GM18507 (cell line): ENCODE measurements at places on chromosomes 1 and 21.

GRCh38 chr1:19831441-19831840 lies 16.4 kb upstream of the RNF186 start:
- no peak for DNase-seq

- no peak for DNase-seq
Measured at GRCh38 chr1:196115646-196116045, 492.6 kb downstream of the KCNT2 start.

DNA sequence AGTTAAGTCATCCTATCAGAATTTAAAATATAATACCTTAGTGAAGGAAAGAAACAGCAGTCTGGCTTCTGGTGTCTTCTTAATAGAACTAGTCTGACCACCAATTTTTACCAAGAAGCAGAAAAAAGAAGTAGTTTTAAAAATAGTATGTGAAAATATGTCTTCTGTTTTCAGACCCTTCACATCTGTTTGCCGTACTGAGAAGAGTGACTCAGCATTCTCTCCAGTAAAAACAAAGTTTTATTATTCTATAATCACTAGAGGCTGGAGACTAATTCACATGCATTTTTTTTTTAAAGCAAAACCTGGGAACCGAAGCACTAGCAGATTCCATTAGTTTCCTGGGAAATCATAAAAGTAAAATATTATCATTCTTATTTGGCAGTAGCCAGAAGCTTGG lies 163.8 kb downstream of the COL24A1 start:
- DNase-seq: no peak

DNA sequence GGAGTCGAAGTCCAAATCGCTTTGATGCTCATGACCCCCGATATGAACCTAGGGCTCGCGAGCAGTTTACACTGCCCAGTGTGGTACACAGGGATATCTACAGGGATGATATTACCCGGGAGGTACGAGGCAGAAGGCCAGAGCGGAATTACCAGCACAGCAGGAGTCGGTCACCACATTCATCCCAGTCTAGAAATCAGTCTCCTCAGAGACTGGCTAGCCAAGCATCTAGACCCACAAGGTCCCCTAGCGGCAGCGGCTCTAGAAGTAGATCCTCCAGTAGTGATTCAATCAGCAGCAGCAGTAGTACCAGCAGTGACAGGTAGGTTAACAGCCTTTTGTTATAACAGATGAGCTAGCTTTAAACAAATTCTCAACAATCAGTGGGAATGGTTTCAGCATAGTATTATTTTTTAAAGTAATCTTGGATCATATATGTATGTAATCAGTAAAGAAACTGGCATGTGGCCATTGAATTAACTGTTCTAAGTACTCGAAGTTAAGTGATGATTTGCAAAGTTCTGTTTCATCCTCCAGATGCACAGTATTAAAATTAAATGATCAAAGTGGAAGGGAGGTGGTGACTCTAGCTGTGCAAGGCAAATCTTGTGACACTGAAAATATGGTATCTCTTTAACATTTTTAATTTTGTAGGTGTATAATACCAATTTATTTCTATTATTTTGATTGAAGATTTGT lies 29.0 kb downstream of the SPEN start:
- no peak for DNase-seq

- no peak for DNase-seq
Measured at GRCh38 chr1:168097921-168098528, 38.7 kb downstream of the GPR161 start.

DNA sequence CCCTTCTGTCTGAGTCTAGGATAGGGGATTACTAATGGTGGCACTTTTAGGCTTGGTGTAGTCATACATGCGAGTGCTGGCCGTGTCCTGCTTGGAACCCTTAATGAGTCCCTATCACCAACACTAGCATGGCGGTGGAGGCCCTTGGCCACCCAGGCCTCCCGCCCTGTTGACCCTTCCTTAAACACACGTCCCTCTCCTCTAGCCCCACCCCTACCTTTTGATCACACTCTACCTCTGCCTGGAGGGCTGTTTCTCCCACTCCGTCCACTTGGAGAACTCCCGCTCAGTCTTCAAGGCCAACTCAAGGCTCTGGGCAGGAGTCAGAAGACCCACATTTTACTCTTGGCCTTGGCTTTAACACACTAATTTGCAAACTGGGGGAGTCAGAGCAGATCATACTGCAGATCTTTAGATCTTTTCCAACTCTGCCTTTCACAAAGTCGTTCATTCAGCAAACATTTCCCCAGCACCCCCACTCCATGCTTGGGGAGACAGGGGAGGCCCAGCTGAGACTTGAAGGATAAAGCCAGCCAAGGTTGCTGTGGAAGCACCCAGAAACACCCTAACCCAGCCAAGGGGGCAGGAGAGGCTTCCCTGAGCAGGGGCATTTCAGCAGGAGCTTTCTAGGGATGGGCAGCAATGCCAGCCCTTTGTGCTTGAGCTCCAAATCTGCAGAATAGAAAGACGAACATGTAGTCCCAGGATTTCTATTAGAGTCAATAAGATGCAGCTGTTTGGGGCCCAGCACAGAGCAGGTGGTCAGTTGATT lies 1.9 kb downstream of the PODN start:
- no peak for DNase-seq

- DNase-seq: no peak
Measured at GRCh38 chr1:33119532-33120217, 38.7 kb downstream of the AZIN2 start.

DNA sequence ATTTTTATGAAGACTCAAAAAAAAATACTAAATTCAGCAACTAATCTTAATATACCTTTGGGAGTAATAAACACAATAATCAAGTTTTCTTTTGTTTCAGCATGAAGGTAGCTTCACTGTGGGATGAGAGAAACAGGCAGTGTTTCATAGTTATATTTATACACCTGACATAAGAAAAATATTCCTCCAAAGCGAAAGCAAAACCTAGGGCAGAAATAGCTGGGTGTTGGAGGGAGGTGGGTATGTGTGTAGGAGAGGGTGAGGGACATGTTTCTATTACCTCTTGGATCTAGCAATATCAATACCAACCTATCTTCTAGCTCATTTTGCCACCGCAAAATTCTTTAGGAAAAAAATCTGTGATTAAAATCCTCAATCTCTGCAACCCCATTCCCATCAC lies 24.9 kb upstream of the MAN1A2 start:
- DNase-seq: no peak

- DNase-seq: no peak
Measured at GRCh38 chr1:110859062-110859461, 13.9 kb upstream of the CD53 start.

GRCh38 chr1:35085421-35085820 lies 6.2 kb downstream of the ZMYM1 start:
- no peak for DNase-seq

- no peak for DNase-seq
Measured at GRCh38 chr1:9197186-9198099, 37.1 kb upstream of the H6PD start.

DNA sequence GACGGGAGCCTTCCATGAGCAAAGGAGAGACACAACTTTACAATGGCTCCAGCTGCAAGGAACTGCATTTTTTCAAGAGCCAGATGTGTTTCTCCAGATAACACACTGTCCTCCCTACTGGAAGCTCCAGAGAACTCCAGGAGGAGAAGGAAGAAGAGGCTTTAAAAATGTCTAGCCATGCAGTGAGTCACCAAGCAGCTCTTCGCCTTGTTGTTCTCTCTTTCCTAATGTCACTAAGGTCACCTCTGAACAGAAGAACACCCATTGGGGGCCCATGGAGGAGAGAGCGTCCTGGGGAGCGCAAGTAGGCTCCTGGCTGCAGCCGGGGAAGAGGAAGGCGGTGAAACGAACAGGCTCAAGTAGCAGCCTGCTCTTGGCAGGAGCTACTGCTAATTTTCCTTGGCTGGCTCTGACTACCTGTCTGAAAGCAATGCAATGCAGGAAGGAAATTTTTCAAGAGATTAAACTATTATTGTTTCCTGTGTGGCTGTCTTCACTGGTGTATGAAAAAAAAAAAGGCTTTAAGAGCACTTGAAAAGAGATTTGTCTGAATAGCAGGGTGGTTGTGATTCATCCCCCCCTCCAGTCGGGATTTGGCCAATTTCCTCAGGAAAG lies 321.9 kb downstream of the SETD4 start:
- DNase-seq: no peak
